Stimulated activated CD8-positive, alpha-beta memory T cell treated with anti-CD3 and anti-CD28 coated beads, Interleukin-7, amount 100 ng/mL, for 24 hours (primary cell): ENCODE measurements at places on chromosomes 2 and 18.

DNA sequence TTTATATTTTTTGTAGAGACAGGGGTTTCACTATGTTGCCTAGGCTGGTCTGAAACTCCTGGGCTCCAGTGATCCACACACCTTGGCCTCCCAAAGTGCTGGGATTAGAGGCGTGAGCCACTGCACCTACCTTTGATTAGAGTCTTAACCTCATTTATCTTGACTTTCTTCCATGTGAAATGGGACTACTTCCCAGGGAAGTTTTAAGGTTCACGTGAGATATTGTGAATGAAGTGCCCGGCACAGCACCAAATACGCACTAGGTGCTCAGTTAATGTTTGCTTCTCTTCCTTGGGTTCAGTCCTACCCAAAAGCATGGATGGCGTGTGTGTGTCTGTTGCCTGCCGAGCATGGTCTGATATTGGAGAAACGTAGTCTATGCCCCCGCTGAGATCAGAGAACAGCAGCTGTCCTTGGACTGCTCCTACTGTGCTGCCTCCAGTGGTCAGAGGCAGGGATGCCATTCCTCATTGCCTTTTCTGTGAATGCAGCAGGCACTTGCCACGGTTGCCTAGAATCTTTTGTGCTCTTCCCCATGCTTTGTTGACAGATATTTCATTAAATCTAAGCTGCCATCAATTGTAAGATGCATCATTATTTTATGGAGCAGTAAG, 12.3 kb upstream of the TFCP2L1 start:
- no peak for DNase-seq

GRCh38 chr18:58194028-58194427, 150.0 kb downstream of the NEDD4L start:
- DNase-seq, result no peak

DNA sequence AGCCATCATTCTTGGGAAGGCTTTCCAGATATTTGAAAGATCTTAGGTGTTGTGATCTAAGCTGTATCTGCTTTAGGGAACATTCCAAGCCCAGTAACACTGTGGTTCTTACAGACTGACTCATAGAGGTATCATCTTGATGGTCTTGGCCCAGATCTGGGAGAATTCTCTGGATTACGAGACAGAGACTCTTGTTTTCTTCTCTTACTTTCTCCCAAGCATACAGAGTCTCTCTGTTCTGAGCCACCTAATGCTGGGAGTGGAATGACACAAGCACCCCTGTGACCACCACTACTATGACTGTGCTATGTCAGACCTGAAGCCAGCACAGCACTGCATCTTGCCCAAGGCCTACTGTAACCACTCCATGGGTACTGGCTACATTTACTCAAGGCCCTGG, 81.0 kb upstream of the EPAS1 start:
- no peak for DNase-seq

DNA sequence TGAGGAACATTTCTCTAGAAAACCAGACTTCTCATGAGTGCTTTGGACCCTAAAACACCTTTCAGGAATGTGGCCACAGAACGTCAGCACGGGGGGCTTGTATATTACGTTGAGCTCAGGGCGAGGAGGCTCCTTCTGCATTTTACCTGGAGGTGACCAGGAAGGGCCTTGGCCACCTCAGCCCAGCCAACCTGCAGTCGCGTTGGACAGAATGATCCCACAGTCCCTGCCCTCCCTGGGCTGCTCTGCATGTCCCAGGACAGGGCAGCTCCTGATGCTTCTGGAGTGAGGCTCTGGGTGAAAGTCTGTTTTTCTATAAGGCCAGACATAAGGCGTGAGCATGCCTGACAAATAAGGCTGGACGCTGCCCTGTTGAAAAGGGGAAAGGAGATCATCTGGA, 121.9 kb downstream of the NDUFA10 start:
- no peak for DNase-seq

DNA sequence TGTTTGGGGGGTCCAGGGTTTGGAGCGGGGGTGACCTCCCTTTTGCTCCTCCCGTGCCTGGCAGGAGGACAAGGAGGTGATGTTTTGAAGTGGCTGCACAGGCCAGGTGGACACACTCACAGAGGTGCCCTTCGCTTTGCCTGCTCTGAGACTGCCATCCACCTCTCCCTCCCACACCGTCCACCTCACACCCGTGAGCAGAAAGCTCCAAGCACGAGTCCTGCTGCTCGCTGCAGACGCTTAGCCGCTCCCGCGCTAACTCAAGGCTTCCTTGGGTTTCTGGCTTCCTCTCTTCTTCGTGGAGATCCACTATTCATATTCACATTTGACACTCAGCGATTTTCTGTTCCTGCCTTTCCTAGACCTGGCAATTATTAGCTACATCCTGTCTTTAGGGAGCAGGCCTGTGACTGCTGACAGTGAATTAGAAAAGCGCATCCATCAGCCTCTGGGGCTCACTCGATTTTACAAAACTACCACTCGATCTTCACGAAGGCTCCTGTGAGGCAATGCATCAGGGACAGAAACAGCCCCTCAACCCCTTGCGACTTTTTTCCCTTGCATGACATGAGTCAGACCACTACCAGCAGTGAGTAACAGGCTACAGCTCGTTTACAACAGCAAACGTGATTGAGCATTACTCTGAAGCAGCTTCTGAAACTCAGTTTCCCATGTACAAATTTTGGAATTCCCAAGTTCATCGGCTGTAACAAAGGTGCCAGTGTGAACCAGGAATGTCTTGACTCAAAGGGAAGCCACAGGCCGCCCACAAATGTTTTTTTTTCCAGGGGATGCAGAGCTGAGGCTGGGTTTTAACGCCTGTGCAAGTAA, 238.7 kb upstream of the SOX11 start:
- DNase-seq, result no peak

- DNase-seq, result no peak
Measured at GRCh38 chr18:23504720-23505119, 1.4 kb downstream of the RMC1 start.

DNA sequence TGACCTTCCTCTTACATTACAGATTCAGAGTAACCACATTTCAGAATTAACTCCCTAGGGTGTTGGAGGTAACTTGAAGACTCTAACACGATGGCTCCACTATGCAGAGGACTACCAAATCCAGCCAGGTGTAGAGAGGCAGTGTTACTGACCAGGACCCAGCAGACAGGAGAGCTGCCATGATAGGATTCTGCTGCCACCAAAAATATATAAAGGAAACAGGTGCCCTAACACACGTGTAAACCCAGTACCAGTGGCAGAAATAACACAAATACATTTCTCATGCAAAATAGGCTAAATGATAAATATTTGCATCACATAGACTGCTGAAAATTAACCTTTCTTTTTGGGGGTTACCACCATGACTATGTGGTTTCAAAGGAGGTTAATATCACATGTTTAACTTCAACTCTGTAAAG, 7.0 kb downstream of the ZBTB14 start:
- no peak for DNase-seq

- no peak for DNase-seq
Measured at GRCh38 chr2:172869861-172870260, 134.2 kb downstream of the RAPGEF4 start.

DNA sequence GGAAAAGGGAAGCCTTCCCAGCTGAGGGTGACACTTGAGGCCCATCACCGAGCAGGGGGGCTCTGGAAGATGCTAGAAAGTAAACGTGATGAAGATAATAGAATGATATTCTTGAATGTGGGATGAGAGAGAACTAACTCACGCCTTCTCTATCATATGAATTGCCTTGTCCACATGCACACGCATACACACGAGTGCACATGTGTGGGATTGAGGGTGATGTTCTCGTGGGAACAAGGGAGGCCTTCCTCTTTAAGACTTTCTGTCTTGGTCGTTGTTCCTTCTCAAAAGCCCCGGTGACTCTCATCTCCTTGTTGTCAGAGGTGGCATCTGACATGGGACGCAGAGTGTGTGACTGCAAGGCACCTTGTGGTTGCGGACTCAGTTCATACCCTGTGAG, 436.9 kb downstream of the ZNF516 start:
- no peak for DNase-seq

DNA sequence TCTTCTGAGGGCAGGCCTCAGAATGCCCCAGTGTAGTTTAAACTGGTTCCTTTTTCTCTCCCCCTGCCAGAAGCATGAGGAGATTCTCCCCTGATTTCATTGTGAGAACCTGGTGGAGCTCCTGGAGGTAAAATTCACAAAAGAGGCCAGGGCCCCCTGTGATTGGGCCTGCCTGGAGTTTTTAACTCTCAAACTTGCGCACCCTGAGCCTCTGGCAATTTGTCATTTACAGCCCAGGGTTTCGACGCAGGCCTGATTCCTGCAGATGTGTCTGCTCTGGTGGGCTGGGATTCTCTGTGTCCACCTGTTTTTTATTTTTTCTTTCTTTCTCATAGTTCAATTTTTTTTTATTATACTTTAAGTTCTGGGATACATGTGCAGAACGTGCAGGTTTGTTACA, 157.9 kb downstream of the ASB1 start:
- DNase-seq, result no peak

GRCh38 chr2:238696331-238696730, 151.6 kb upstream of the TWIST2 start:
- no peak for DNase-seq

GRCh38 chr18:23166891-23167541, 31.7 kb downstream of the CABLES1 start:
- no peak for DNase-seq

DNA sequence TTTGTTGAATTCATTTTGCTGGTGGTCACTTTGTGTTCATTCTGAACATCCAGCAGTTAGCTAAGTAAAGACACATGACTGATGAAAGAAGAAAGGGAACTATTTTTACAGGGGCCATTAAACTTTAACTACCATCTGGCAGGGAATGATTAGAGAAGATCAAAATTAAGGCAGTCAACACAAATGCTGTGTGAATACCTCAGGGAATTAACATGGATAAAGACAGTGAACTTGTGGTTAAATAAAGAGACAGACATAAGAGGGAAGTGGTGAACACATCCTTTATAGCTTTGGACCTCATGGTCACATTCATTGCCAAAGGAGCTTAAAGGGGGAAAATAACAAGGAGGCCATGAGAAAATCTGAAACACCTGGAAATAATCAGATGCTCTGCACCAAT, 52.6 kb upstream of the ATP5MC3 start:
- DNase-seq, result no peak

GRCh38 chr2:156182132-156182531, 150.4 kb downstream of the NR4A2 start:
- no peak for DNase-seq

- no peak for DNase-seq
Measured at GRCh38 chr2:190860985-190861680, 19.5 kb upstream of the GLS start.

GRCh38 chr2:28358668-28359201, 33.9 kb upstream of the FOSL2 start:
- no peak for DNase-seq

- DNase-seq, result no peak
Measured at GRCh38 chr2:179805001-179805400, 56.4 kb downstream of the ZNF385B start.

GRCh38 chr2:98894331-98895000, 41.6 kb downstream of the CRACDL start:
- no peak for DNase-seq

DNA sequence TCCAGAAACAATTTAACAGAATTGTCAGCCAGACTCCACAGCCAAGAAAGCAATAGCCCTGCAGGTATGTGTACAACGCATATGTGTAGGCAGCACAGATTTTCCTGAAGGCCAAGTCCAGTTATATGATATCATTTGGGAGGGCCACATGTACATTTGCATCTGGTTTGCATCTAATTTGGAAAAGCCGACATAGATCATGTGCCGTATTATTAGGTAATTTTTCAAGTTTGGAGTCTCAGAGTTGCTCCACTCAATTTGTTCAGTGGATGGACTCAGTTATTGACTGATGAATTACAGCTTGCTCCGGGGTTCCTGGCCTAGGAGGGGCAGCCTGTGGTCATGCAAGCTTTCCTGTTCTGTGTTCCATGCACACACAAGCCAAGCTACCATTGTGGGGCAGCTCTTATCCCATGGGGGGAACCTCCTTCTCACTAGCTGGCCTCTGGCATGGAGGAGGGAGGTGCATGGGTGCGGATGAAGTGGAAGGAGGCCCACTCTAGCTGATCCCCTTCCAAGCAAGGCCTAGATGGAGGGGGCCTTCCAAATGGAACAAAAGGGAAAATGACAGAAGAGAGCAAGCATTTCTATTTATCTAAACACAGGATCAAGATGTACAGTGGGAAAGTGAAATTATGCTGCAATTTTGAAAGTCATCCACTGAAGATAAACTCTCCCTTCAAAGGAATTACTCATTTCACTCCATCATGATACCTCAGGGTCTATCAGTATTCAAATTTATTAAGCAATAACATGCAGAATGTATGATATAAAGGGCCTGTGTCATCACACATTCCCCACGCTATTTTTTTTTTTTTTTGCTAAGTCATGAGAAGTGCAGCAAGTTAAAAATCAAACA, 202.6 kb upstream of the SMAD2 start:
- no peak for DNase-seq

- DNase-seq, result no peak
Measured at GRCh38 chr2:29206941-29207340, 91.7 kb downstream of the CLIP4 start.

- DNase-seq, result no peak
Measured at GRCh38 chr18:2970772-2971659, 41.9 kb downstream of the LPIN2 start.

- no peak for DNase-seq
Measured at GRCh38 chr2:68762665-68763064, 28.1 kb downstream of the ARHGAP25 start.

- DNase-seq, result no peak
Measured at GRCh38 chr2:7627583-7627982, 710.4 kb downstream of the RNF144A start.

- no peak for DNase-seq
Measured at GRCh38 chr2:107215401-107216350, 329.7 kb upstream of the ST6GAL2 start.

DNA sequence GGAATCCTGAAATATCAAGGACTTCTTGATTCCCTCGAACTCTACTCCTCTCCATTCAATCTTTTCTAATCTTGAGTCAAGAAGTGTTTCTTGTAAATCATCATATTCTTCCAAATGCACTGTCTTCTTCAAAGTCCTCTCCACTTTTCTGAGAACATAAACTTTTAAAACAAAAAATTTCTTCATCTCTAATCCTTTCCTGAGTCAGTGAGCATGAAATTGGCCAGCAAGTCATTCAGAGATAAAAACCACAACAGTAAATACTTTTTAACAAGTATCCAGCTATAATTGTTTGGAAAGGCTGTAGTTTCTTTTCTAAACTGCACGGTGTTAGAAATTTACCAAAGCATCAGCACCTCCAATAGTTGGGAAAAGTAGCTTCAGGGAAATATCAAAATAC, 312.6 kb upstream of the GALNT5 start:
- no peak for DNase-seq

- no peak for DNase-seq
Measured at GRCh38 chr2:10385933-10386773, 62.0 kb downstream of the ODC1 start.

- DNase-seq, result no peak
Measured at GRCh38 chr2:36387258-36387916, 31.8 kb downstream of the CRIM1 start.

DNA sequence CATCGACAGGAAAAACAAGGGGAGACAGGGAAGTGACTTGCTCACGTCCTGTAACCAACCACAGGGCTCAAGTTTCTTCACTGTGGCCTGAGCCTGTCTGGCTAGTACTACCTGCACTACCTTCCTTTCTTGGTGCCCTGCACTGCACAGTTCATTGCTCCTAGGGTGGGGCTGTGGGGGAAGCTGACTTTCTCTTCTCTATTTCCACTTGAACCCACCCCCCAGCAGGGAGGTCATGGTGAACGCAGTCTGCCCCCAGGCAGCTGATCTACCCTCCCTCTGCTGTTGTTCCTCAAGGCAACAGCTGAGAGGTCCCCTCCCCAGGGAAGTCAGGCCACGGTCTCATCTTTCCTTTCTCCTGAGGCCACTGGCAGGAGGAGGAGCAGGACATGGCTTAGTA, 532.1 kb downstream of the SOX11 start:
- no peak for DNase-seq

- DNase-seq, result no peak
Measured at GRCh38 chr2:105739944-105740530, 4.7 kb upstream of the NCK2 start.
